Osteoblast (primary cell): ENCODE measurements at places on chromosomes 2 and 18. TPM values are rescaled to one million over a fixed set of nuclear protein-coding genes. Genes with fewer than 3 reads are reported as not detected.

- no peaks in the 10 kb centered on the region for H3K36me3 ChIP-seq
- H3K27me3 ChIP-seq = no peaks in the 10 kb centered on the region
- no peak for DNase-seq
- H3K4me3 ChIP-seq = no peak overlapping the region
- peaks cover 44% of the 10 kb centered on the region for H3K4me1 ChIP-seq
- no peak overlapping the region for H3K27ac ChIP-seq
Measured at GRCh38 chr2:41937464-41937906, 110.3 kb upstream of the PKDCC start.

DNA sequence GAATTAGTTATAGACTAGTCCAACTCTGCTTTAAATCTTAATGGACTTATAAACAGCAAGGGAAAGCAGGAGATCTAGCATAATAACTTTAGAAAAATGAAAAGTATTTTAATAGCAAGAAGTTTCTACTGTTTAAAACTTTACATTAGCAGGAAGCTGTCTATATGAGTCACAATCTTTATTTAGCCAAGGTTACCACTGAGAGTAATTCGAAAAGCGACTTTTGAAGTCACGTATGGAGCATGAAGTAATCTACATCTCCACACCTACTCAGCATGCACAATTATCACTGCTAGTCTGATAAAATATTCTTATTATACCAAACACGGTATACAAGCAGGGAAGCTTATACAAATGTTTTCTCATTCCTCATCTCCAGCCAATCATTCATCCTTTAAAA lies 515.4 kb upstream of the SOX11 start:
- H3K27me3 ChIP-seq = no peaks in the 10 kb centered on the region
- no peak for DNase-seq
- no peaks in the 10 kb centered on the region for H3K36me3 ChIP-seq
- no peak overlapping the region for H3K4me3 ChIP-seq
- no peaks in the 10 kb centered on the region for H3K4me1 ChIP-seq
- H3K27ac ChIP-seq = no peak overlapping the region

- H3K36me3 ChIP-seq = peaks cover 33% of the 10 kb centered on the region
- H3K27me3 ChIP-seq = no peaks in the 10 kb centered on the region
- H3K27ac ChIP-seq = no peak overlapping the region
- DNase-seq = peak; percentile 98
- H3K4me1 ChIP-seq = peaks cover 13% of the 10 kb centered on the region
- H3K4me3 ChIP-seq = no peak overlapping the region
Measured at GRCh38 chr2:73085691-73086090, 14.2 kb upstream of the SFXN5 start.

DNA sequence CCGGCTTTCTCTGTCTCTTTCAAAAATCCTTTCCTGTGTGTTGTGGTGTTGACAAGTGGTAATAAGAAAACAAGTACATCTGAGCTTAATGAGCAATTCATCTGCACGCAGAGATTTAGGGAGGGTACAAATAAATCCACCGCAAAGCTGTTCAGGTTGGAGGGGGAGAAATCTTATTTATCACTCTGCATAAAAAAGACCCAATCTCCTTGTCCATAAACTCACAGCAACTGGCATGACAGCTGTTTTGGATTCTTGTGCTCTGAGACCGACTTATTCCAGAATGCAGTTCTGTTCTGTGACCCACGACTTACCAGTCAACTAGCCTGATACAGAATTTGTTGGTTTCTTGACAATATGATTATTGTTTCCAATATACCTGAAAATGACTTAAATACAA lies 380.1 kb downstream of the SOX11 start:
- no peaks in the 10 kb centered on the region for H3K27me3 ChIP-seq
- peaks cover 3% of the 10 kb centered on the region for H3K4me1 ChIP-seq
- H3K4me3 ChIP-seq = no peak overlapping the region
- DNase-seq = no peak
- H3K36me3 ChIP-seq = no peaks in the 10 kb centered on the region
- no peak overlapping the region for H3K27ac ChIP-seq

- no peaks in the 10 kb centered on the region for H3K27me3 ChIP-seq
- no peak overlapping the region for H3K27ac ChIP-seq
- DNase-seq = no peak
- H3K36me3 ChIP-seq = no peaks in the 10 kb centered on the region
Measured at GRCh38 chr18:39870591-39870990, 2084.4 kb upstream of the PIK3C3 start.

- H3K36me3 ChIP-seq = no peaks in the 10 kb centered on the region
- H3K4me3 ChIP-seq = no peak overlapping the region
- no peaks in the 10 kb centered on the region for H3K4me1 ChIP-seq
- DNase-seq = no peak
Measured at GRCh38 chr2:221752781-221753180, 180.7 kb upstream of the EPHA4 start.

The LYG2 gene
- total RNA-seq = not detected in 2 replicates

The NPHP1 gene
- total RNA-seq = 7.6 and 8.3 TPM in 2 replicates

The PIEZO2 gene
- 6.5 and 46.7 TPM in 2 replicates for total RNA-seq

The LRRC30 gene
- total RNA-seq = not detected in 2 replicates

The TMEFF2 gene
- under 0.01 TPM in 2 replicates for total RNA-seq
